Smooth muscle cell of the brain vasculature (primary cell): ENCODE measurements at places on chromosomes 11 and 22.

GRCh38 chr11:8533332-8533731, 60.7 kb downstream of the STK33 start:
- no peak for DNase-seq

GRCh38 chr11:93686812-93687211, 25.3 kb downstream of the CEP295 start:
- no peak for DNase-seq

DNA sequence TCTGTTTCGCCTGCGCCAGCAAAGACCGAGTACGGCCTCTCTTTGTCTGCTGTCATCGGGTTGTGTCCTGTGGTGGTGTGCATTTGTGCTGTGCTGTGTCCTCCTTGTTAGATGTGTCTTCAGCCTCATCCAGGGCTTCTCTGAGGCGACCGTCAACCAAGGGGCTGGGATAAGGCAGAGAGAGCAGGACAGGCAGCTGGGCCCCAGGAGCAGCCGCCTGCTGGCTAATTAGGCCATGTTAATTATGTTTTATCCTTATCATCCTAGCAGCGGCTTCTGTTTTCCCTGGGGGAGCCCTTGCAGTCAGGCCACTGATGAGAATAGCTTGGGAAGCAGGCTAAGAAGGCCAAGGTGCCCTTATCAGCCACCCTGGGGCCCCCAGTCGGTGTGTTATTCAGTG, 40.7 kb upstream of the TTC12 start:
- no peak for DNase-seq

DNA sequence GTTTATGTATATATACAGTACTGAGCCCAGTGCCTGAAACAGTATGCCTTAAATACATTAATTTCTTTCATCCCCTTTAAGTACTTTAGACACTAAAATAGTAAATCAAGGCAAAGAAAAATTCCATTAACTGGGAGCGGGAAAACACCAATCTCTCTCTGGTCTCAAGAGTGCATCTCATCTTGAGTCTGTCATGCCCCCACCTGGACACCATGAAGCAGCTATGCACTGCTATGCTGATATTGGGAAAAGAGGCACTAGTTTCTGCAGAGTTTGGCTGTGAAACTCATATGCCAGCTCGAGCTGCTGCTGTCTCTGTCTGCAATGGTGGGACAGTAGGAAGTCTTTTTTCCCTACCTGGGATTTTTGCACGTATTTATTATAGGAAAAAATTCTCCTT, 754.4 kb upstream of the RAG2 start:
- no peak for DNase-seq

DNA sequence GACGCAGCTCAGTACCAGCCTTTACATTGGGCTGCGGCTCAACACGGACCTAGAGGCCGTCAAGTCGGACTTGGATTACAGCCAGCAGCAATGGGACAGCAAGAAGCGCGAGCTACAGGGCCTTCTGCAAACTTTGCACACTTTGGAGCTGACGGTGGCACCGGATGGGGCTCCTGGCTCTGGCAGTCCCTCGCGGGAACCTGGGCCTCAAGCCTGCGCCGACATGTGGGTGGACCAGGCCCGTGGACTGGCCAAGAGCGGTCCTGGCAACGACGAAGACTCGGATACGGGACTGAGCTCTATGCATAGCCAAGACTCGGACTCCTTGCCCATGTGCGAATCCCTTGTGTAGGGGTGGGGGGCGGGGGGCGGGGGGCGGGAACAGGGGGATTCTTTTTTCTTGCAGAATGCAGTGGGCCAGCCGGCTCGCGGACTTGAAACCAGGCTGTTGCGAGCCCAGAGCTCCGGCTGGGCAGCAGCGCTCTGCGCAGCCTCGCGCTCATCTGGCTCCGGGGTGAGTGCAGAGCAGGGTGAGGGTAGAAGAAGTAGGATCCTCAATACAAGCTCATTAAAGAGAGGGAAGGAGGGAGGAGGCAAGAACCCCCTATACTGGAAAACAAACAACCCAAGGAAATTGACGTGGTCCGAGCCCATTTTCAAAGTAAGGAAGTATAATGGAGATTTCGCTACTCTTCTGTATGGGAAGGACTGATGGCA, 1.8 kb downstream of the RASSF10 start:
- DNase-seq = no peak

DNA sequence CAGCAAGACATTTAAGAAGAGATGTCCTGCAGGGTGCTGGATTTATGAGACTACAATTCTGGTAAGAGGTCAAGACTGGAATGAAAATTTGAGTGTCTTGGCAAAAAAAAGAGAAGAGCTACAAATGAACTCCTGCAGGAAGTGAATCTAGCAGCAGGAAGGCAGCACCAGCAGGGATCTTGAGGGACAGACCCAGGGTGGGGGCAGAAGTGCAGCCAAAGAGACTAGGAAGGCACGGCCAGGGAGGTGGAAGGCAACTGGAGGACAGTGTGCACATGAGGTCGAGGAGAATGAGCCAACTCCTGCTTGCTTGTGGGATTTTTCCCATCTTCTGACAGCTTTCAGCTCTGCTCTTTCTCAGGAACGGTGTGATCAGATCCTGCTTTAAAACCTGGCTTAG, 263.2 kb downstream of the BUD13 start:
- no peak for DNase-seq

DNA sequence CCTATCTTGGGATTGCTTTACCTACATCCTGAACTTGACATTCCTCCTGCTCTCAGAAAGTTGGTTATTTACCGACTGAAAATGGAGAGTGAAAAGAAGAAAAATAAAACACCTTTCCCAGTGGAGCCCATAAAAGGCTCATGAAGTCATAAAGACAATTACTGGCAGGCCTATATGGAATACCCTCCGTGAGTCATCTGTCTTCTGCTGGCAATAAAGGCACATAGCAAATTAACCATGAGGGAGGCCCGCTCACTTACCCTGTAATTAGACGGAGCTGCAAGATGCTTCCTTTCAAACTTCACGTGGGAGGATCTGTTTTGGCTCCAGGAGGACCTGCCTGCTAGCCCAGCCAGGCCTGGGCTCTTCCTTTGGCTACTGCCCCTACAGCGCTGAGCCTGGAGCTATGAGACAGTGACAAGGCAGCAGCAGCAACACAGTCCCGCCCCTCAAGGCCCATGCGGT, 540.4 kb downstream of the BUD13 start:
- no peak for DNase-seq

- no peak for DNase-seq
These were observed 72.8 kb upstream of the CSNK2A3 start for GRCh38 chr11:11425806-11426205.

- DNase-seq = no peak
These were observed 6.6 kb upstream of the MS4A12 start for GRCh38 chr11:60485987-60486386.

GRCh38 chr11:116239247-116239646, 533.5 kb downstream of the BUD13 start:
- no peak for DNase-seq

- no peak for DNase-seq
These were observed 143.6 kb upstream of the SYT13 start for GRCh38 chr11:45429719-45430118.

GRCh38 chr11:117633186-117633754, 163.7 kb downstream of the DSCAML1 start:
- DNase-seq = no peak

DNA sequence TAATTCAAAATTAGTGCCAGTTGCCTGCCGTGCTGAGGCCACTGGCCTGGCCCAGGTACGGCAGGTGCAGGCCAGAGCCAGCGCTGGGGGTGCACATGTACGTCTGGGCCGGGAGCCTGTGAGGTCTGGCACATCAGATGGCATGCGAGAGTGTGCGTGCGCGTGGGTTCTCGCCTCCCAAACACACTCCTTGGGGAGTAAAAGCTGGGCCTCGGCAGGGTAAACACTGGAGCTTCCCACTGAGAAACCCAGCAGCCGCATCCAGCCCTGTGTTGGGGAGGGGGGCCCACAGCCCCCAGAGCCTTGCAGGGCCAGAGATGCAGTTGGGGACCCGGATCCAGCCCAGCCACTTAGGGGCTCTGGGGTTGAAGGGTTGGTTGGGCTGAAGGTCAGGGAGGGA, 37.8 kb downstream of the FLRT1 start:
- no peak for DNase-seq

DNA sequence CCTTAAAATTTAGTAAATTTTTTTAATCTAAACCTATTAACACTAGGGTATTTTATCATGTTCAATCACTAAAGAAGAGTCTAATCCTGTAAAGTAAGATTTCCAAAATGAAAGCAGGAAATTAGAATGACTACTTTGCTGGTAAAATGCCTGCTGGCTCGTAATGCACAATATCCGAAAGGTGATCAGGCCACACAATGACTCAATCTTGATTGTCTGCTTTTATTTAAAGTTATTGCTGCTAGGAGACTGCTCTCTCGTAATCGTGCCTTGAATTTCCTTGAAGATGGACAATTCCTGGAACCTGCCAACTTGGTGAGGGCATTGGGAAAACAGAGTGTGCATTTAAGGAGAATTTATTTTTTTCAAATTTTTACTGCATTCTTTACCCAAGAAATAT, 1786.5 kb upstream of the RAG2 start:
- DNase-seq = no peak

- no peak for DNase-seq
These were observed 47.5 kb downstream of the SGSM3 start for GRCh38 chr22:40417881-40418280.

DNA sequence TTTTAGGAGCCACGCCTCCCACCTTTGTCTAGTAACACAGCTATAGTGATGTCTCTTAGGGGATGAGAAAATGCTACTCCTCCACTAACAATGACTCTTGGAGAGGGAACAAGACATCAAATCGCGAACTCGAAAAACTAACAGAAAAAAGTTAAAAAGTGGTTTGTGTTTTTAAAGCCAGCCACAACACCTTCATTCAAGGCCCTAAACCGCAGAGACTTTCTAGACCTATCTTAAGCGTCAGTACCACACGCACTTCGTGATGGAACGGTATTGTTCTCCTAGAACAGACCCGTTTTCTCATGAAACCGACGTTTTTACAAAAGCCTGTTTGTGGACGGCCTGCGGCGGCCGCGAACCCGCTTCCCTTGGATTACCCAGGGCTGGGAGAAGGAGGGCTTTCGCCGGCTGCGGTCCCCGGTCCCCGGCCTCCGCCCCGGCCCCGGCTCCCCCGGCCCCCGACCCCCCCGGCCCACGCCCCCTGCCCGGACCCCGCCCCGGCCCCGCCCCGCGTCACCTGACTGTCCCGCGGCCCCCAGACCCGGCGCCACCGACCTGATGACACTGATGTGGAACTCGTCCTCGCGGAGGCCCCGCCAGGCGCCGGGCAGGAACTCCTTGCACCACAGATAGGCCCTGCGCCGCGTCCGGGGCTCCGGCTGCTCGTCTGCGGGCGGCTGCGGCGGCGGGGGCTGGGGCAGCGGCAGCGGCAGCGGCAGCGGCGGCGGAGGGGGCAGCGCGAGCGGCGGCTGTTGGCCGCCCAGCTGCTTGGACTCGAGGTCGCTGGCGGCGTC, 718 bp downstream of the CHKA start:
- no peak for DNase-seq

- no peak for DNase-seq
These were observed 29.7 kb downstream of the GNB1L start for GRCh38 chr22:19824926-19825339.

GRCh38 chr11:60777572-60777971, 7.6 kb upstream of the MS4A10 start:
- no peak for DNase-seq

DNA sequence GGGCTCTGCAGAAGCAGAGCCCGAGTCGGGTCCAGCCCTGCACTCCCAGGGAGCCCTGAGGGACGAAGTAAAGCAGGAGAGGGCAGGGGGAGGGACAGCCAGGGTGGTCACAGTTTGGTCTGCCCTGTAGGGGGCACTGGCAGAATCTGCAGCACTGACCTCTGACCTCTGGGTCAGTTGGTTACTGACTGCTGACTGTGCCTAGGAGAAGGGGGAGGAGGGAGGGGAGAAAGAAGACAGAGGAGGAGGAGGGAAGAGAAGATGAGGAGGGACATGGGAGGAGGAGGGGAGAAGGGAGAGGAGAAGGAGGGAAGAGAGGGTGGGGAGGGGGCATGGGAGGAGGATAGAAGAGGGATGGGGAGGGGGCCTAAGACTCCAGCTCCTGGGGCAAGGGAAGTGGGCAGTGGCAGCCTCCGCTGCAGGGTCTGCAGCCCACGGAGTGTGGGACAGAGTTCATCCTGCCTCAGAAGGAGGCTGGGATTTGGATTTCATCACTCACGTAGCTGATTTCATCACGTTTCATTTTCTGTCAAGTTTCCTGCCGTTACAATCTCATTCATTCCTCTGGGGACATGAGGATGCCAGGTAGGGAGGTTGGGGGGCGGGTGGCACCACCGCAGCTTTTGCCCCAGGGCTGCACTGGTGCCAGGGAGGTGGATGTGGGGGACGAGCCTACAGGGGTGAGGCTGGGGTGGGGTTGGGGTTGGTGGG, 55.2 kb downstream of the FLRT1 start:
- no peak for DNase-seq

DNA sequence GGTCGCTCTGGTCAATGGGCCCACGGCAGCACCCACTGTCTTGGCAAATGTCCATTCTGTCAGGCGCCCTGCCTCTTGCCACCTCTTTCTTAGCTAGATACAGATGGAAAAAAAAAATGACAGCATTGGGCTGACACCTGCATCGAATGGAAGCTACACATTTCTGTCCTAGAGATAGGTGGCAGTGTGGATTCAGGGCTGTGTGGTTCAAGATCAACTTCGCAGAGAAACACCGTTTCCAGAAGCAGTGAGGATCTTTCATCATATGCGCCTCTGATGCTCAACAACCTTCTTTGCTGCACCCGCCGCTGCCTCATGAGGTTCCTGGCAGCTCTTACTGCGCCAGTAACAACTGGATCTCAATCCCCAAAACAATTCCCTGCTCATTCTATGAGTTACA, 236.3 kb downstream of the KIRREL3 start:
- DNase-seq = no peak

- no peak for DNase-seq
These were observed 33.2 kb upstream of the CSTF3 start for GRCh38 chr11:33194455-33194854.

GRCh38 chr11:33585586-33586209, 114.9 kb downstream of the C11orf91 start:
- no peak for DNase-seq

- no peak for DNase-seq
These were observed 16.8 kb upstream of the SLC22A8 start for GRCh38 chr11:63032457-63032856.

GRCh38 chr11:2662430-2663299, 37.1 kb downstream of the KCNQ1OT1 start:
- DNase-seq = no peak

DNA sequence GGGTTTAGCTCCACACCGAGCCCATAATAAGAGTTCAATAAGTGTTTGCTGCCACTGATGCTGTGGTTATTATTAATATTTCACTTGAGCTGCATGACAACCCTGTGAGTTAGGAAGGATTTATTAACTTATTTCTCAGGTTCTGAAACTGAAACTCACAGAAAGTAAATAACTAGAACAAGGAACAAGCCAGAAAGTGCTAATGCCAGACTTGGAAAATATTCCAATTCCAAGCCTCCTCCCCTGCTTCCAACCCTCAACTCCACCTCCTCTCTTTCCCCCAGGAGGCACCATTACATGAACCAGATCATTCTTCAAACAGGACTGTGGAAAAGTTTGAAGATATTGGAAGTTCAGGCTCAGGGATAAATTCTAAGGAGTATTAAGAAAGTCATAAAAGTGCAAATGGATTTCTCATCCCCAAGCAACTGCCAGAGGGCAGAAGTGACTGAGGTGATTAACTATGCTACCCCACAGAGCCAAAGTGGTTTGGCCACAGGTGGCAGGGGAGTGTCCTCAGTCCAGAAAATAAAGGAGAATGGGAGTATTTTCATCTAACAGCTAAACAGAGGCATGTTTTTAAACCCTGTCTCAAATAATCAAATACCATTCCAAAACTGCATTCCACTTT, 3.2 kb upstream of the FJX1 start:
- DNase-seq = no peak

- DNase-seq = no peak
These were observed 4.0 kb downstream of the STIM1 start for GRCh38 chr11:3859373-3859881.
